ENCODE measurements at places on chromosomes 1 and 21.

DNA sequence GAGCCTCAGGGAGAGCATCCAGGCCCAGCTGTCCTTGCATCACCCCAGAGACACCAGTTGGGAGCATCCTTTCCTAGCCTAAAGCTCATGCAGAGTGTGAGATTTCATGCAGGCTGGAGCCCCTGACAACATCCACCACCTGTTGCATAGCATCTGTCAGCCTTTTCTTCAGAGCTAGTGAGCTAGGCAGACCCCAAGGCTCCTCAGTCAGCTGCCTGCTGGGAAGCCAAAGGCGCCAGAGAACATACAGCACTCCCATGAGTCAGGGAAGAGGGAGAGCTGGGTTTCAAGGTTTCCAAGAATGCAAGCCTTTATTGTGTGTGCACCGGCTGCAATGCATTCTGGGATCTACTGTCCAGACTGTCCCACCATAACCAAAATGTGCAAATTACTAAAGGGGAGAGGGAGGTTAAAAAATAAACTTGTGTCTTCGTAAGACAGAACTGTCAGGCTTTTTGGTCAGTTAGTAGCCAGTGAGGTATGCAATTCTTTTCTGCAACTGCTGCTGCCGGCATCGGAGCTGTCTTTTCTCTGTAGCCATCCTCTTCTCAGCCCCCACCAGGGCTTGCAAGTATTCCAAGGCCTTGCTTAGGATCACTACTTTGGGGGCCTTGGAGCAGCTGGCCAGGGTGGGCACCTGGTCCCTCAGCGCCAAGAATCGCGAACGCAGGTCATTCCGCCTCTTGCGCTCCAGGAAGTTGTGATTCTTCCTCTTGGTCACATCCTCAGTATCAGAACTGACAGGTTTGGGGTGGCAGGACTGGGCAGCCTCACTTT, 4.6 kb downstream of the MYCL start:
- DNase-seq = no peak

DNA sequence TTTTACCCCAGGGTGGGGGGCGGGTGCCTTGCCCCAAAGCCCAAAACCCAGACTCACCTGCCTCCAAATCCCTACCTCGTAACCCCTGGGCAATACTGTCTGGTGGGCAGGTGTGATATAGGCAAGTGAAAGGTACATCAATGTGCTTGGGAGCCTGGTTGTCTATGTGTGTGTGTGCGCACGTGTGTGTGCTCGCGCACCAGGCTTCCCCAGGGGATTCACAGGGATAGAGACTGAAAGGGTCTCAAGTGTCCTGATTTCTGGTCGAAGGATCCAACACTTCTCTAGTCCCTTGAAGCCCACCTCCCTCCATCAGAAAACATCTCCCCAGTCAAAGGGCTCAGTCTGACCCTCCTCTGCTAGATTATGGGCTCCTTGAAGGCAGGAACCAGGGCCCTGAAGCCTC, 28.9 kb upstream of the EPB41 start:
- DNase-seq = no peak

DNA sequence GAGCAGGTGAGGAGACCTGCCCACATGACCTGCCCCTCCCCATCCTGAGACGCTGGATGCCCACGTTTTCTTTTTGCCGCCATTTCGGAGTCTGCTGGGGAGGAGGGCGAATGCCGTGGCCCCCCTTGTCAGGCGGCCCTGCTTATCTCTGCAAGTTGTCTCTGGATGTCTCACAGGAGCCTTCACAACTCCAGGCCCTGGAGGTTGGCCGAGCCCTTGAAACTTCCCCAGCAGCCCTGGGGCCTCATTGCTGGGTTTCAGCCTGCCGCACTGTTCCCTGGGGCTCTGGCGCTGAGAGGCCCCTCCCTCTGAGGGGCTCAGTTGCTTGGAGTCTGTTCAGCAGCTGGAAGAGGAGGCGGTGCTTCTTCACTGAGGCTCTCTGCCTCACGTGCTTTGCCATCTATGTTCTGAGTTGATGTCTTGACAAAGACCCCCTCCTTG, 29.8 kb upstream of the ZBTB21 start:
- DNase-seq = no peak

DNA sequence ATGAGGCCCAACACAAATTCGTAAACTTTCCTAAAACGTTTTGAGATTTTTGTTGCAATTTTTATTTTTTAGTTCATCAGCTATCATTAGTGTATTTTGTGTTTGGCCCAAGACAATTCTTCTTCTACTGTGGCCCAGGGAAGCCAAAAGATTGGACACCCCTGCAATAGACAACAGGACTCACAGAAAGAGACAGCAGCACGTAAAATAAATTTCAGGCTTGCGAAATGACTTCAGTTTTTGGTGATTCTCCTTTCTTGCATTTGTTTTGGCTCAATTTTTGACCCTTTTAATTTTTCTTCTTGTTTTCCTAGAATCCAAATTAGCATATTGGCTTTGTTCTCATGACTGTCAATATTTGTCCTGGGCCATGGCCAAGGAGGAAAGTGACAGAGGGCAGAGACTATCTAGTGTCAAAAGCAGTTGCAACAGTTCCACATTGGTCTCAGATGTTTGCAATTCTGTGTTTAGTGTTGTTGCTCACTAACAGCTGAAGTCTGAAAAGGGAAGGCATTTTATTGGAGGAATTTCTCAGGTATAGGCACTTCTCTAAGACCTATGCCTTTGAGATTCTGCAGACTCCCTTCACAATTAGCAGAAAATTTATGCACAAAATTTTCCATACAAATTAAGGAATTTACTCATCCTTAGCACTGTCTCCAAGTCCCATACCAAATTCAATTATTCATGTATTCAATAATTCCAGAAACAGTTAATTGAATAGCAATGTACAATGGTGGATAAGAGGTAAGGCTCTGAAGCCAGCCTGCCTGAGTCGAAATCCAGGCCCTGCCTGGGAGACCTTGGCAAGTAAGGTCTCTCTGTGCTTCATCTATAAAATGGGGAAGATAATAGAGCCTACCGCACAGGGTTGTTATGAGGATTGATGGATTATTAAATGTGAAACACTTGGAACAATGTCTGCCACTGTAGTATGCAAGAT, 160.9 kb upstream of the IVNS1ABP start:
- DNase-seq = no peak

DNA sequence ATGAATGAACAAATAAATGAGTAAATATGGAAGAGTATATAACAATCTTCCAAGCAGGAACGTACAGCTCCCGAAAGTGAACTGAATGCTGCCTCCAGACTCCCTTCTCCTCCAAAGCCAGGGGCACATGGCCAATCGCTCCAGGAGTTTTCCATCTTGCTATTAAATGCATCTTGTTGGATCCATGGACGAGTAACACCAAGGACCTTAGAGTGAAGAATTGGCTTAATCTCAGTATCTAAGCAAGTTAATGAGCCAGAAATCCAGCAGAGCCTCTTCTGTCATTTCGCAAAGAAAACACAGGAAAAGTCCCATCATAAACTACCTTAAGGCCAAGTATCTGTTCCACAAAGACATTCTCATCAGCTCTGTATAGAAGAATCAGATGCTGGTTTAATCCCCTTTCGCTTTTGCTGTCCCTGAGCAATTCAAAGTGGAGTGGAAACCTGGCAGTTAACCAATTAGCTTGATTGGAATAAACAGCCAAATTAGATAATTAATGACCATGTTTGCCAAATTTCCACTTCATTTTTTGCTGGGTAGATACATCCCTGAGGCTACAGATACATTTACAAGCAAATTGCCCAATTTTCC, 116.0 kb downstream of the MIS18A start:
- no peak for DNase-seq

DNA sequence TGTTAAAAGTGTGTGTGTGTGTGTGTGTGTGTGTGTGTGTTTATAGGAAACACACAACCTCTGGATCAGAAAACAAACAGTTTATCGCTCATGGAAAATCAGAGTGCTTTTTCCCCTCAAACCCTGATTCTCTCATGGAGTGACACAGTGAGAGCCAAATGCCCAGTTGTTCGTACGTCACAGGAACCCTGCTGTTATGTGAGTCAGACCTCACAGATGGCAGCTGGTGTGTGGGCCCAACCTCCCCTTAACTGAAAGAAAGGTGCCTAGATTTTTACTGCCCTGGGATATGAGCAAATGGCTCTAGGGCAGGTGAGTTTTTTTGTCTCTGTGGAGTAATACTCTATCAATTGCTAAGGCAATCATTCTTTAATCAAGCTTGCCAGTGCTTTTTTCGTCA, 1788.1 kb downstream of the BRINP3 start:
- no peak for DNase-seq

DNA sequence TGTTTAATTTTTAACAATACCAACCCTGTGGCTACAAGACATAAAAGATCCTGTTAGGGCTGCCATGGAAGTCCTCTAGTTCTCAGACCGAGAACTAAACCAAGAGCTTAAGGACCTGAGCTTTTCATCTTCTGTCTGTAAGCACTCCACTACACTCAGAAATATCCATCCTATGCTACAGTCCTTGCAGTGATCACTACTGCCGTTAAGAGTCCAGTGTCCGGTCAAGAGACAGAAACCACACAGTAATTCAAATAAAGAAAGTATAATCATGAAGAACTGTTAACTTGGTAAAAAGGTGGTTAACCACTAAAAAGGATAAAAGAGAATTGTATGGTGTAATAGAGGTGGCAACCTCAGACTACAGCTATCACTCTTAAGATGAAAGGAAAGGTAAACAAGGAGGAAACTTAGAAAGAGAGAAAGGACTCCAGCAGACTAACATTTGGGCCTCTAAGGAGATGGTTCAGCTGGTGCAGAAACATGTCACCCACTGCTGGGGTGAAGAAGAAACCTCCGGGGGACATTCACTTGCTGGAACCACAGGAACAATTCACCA, 22.1 kb upstream of the PRDX6 start:
- no peak for DNase-seq

- no peak for DNase-seq
These were observed 8.8 kb downstream of the TMCC2 start for GRCh38 chr1:205236526-205236925.

GRCh38 chr1:10495952-10496351, 21.2 kb downstream of the PEX14 start:
- no peak for DNase-seq

DNA sequence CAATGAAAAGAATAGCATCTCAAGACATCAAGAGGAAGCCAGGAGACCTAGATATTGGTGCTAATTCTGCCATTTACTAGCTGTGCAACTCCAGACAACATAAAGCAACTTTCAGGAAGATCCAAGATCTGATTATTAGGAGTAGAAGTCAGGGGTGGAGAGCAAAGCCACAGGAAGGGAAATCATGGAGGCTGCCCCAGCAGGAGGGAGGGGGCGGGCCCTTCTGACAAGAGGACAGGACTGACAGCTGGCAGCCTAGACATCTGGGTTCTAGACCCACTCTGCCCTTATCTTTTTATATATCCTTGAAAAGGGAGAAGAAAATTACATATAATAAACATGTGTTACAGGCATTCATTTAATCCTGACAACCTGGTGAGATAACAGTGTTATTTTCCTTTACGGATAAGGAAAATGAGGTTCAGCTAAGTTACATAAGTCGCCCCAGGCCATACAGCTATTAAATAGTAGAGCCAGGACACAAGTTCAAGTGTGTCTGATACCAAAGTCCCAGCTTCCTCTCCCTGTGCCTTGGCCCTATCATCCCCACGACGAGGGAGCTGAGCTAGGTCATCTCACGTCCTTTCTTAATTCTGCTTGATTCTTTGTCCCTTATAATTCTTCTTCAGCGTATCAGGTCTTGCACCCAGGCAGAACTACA, 46.6 kb downstream of the ARHGEF11 start:
- DNase-seq = no peak

DNA sequence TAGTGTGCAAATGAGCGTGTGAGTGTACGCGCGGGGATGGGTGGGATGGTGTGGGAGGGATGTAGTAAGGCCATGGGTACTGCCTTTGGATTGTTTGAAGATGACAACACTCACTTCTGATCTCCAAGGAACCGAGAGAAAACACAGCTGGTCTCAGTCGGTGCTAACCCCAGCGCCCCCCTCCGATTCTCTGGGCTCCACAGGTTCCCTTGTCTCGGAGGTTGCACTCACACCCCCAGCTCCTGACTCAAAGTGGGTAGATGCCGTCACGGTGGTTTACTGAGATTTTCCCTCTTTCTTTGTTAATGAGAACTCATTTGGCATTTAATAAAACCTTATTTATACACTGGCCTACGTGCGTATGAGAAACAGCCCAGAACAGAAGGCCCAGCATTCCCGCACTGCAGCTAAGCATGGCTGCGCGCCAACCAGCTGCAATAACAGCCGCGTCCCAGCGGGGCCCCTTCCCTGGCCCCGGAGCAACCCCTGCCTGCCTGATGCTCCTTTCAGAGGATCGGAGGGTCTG, 25.8 kb downstream of the ABCA4 start:
- DNase-seq = no peak

DNA sequence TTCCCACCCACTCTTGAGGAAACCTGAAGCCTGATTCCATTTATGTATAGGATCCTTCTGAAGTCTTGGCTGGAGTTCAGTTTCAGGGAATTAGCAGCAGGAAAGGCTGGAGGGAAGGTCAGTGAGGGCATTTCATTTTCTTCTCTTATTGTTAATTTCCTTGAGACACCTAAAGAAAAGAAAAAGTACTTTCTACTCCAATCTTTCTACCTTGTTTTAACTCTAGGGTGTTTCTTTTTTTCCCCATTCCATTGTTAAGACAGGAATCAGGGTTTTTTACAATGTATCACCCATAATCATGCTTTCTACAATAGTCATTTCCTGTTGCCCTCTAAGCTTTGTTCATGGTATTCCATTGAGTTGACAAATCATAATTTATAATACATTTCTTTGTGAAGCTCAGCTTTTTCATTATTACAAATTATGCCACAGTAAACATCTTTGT, 27.4 kb downstream of the SNRPE start:
- no peak for DNase-seq

- no peak for DNase-seq
These were observed 37.5 kb upstream of the RCAN3 start for GRCh38 chr1:24465099-24465498.

GRCh38 chr1:221309723-221310122, 430.5 kb downstream of the HLX start:
- no peak for DNase-seq

DNA sequence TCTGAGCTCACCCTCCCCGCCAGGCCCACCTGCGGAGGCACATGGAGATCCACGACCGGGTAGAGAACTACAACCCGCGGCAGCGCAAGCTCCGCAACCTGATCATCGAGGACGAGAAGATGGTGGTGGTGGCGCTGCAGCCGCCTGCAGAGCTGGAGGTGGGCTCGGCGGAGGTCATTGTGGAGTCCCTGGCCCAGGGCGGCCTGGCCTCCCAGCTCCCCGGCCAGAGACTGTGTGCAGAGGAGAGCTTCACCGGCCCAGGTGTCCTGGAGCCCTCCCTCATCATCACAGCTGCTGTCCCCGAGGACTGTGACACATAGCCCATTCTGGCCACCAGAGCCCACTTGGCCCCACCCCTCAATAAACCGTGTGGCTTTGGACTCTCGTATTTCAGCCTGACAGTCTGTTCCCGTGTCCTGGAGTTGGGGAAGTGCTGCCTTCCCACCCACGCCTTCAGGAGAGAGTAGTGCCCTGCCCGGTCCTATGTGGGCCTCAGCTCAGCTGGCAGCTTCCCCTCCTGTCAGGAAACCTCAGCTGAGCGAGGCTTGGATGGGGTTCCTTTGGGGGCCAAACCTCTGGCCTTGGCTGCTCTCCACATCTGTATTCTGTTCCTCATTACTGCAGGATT, 9.2 kb downstream of the ZBTB48 start:
- DNase-seq = no peak

Data from left renal cortex interstitium (tissue), 4 donors.